ENCODE measurements at places on chromosomes 16 and 17.

DNA sequence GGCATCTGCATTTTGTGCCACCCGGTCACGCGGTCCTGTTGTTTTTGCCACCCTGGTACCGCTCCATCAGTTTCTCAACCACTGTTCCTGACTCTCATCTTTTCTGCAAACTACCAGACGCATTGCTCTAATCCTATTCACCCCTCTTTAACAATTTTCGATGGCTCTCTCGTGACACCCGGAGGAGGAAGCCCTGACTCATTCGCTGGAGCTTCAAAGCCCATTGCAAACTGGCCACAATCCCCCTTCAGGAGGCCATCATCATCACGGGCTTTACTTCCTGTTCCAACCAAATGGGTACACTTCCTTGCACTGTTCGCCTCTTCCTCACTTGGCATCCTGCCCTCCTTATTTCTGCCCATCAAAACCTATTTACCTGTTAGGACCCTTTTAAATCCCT is 155.3 kb downstream of the RGS9 start:
- no peak for DNase-seq

DNA sequence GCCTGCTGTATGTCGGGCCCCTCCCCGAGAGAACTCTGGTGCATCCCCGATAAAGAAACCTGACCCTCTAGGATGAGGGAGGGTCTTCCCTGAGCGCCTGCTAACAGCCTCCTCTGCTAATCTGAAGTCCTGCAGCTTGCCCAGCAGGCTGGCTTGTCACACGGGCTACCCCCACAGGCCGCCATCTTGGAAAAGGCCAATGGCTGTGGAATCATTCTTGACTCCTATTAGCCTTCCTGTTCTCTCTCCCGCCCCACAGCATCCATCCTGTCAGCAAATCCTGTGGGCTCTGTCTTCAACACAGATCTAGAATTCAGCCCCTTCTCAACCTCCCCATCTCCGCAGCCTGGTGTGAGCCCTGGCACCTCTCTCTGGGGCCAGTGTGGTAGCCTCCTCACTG is 12.0 kb downstream of the IL4R start:
- no peak for DNase-seq

GRCh38 chr17:65885541-65886312 is 306.2 kb downstream of the CEP112 start:
- no peak for DNase-seq

- DNase-seq = no peak
Measured at GRCh38 chr17:48037838-48038323, 284 bp upstream of the COPZ2 start.

DNA sequence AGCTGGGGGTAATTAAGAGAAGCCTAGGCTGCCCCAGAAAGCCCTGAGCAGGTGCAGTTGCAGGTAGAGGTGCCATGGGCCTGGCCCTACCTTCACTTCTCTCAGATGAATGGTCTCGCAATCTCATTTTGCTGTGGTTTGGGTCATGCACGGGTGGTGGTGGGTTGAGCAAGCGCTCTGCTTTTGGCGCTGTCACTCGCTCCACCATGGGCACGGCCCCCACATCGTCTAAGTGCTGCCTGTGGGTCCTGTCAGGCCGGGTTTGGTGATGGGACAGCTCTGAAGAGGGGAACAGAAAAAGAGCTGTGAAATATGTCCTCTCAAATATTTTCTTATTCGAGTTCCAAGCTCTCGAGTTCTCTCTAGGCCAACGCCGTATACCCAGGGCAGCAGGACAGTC is 39.9 kb downstream of the STH start:
- DNase-seq = no peak

DNA sequence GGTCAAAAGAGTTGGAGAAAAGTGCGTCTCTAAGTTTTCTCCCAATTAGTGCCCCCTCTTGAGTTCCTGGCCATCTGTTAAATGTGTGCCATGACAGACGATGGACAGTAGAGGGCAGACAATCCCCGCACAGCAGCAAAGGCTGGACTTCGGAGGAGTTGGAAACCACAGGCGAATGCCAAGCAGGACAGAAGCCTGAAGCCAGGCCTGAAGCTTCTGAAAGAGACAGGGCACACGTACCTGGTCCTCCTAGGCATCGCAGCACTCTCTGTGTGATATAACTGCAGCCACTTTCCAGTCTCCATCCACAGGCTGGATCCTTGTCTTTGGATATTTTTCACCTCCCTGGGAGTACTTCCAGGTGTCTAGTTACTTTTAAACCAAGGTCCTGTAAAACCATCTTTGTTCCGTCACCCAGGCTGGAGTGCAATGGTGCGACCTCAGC is 14.5 kb downstream of the C17orf100 start:
- DNase-seq = peak; percentile 51

GRCh38 chr17:76556765-76557367 is 17.0 kb downstream of the PRCD start:
- peak; percentile 44 for DNase-seq

- no peak for DNase-seq
Measured at GRCh38 chr16:20349615-20350014, 2.9 kb downstream of the UMOD start.

GRCh38 chr16:89361751-89362539 is 128.4 kb downstream of the ANKRD11 start:
- DNase-seq = peak; percentile 30

DNA sequence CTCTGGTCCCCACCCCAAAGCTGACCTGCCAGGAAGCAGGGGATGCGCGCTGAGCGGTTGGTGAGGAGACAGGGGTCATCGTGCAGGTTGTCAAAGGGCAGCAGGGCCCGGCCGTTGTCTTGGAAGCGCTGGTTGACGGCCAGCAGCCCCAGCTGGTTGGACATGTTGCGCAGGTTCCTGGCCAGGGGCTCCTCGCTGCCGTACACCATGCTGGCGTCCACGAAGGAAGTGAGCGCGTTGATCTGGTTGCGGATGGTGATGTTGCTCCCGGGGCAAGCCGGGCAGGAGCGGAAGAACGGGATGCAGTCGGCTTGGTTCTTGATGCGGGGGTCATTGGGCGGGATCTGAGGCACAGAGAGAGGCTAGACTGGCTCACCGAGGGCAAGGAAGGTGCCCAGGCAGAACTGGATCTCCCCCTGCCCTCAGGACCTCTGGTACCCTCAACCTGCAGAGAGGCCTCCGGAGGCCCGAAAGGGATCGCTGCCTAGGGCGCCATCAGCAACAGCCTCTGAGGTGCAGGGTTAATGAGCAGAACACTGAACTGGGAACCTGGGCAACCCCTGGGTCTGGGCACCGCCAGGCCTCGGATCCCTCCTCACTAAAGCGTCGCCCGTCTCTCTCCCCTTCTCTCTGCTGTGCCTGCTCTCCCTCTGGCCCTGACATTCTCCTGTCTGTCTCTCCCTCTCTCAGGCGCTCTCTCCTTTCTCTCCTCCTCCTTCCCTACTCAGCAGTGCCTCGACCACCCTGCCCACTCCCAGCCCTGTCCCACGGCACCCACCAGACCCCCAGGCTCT is 2.7 kb downstream of the MPO start:
- DNase-seq = no peak

GRCh38 chr16:27284865-27285675 is 16.5 kb upstream of the NSMCE1 start:
- DNase-seq = no peak

DNA sequence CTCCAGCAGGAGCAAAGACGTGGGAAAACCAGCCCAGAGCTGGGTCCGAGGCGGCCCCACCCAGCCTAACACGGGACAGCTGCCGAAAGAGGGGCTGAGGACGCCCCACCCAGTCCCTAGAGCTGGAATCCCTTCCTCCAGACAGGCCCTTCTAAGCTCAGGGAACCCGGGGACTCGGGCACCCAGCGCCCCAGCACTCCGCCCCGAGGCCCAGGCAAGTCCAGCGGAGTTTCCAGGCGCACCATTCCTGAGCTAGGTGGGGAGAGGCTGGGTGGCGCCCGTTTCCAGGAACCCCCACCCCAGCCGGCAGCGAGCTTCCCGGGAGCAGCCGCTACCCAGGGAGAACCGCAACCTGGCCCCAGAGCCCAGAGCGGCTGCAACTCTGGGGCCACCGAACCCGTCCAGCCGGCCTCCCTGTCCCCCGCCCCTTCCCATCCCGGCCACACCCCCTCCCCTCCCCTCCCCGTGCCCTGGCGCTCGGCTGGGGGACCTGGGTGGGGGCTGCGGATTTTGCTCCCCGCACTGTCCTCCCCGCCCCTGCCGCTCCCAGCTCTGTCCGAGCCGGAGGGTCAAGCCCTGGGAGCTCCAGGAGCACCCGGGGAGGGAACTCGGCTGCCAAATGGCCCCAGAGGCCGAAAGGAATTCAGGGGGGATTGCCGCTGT is 536 bp downstream of the TMC6 start:
- DNase-seq = no peak

DNA sequence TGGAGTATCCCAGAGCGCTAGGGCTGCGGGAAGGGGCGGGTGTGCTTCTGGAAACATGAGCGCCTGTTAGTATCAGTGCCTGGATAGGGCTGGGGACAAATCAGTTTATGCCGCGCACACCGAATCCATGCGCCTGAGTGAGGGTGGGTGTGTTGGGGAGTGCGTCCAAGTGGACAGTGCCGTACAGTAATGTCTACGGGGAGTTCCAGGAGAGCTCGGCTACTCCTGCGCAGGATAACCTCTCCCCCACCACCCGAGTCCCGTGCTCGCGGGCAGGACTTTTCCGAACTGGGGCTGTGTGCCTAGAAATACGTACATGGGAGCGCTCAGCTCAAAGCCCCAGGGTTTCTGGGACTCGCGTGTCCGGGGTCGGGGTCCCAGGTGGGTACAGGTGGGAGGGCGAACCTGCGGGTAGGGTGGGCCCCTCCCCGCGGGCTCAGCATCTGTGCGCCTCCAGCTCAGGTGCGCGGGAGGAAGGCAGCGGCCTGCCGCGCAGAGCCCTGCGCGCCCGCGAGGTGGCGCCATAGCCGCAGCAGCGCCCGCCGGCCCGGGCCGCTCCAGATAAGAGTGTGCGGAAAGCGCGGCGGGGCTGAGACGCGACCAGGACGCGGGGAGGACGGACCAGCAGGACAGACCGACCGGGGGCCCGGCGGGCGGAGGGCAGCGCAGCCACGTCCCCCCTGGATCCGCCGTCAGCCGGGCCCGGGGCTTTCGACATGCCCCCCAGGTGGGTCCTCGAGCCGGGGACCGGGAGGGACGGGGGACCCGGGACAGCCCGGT is at the start of gene HIC1:
TSS of gene HIC1 (plus strand) at position 592 of the 780 bp plus-strand sequence. CDS start 1,588 bp downstream, outside the sequence.
- peak; percentile 78 for DNase-seq

GRCh38 chr16:78686601-78687000 is 587.1 kb downstream of the WWOX start:
- DNase-seq = no peak

- no peak for DNase-seq
Measured at GRCh38 chr16:12358898-12359297, 382.4 kb downstream of the SNX29 start.

DNA sequence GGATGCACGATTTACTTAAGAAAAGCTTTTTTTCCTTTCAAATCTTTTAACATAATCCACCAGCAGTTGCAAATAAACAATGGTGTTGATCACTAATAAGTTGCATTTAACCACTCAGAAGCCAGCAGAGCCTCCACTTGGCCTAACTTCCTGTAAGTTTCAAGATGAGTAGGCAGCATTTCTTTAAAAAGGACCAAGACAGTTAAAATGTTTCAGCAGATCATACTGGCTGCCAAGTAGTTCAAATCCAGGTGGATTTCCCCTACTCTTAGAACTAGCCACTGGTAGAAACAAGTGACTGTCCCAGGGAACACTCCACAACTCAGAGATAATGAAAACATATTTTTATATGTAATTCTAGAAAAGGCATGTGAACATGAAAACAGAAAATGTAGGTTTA is 17.0 kb upstream of the RFFL start:
- DNase-seq = no peak

- DNase-seq = no peak
Measured at GRCh38 chr17:70365091-70365583, 195.8 kb downstream of the KCNJ2 start.

GRCh38 chr17:40075201-40075941 is 12.6 kb downstream of the THRA start:
- DNase-seq = peak; percentile 75

DNA sequence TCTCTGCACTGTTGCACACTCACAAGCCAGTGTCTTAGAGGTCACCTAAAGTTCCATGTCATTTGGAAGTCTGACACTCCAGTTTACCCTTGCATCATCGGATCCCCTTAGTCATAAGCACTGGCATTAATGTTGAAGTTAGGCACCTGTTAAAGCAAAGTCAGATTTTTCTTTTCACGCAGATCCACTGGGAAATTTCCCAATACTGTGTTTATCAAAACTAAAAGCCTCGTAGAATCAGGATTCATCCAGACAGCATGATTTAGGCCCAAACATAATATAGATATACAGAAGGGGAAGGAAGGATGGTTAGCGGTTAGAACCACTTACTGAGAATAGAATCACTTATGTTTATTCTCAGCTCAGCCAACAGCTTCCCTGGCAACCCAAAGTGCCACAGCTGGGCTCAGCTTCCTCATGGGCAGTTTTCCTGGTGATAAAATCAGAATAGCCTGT is 30.1 kb upstream of the HAPSTR1 start:
- no peak for DNase-seq

DNA sequence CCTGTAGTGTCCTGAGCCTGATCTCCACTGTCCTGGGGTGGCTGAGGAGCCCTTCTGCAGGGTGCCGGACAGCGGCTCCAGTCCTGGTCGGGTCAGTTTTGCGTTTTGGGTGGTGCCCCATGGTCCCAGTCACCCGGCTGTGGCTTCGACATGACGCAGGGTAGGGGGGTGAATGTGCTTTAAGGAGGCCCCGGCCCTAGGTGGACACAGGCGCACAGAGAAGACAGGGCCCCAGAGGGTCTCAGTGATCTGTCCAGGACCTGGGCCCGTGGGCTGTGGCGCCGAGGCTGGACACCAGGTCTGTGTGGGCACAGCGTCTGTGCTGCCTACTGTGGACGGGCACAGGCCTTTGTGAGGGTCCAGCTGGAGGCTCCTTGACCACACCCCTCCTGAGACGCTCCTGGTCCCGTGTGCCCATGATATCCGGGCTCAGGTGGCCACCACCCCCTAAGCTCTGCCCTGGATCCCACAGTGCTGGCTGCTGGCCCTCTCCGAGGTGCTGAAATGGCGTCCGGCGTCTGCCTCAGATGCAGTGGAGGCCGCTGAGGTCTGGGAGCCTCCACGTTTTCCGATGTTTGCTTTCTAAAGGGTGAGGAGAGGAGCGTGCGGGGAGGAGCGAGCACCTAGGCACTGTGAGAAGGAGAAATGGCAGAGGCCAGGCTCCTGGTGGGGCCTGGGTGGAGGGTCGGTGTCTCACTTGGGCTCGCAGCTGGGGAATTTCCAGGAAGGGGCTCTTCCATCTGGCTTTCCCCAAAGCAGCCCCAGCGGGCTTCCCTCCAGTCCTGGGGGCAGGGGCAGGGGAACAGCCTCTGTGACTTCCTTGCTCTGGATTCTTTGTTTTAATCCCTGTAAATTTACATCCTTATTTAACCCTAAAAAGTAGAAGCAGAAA is 56.1 kb upstream of the ACSF3 start:
- DNase-seq = peak; percentile 24

GRCh38 chr16:82108100-82108499 is 61.9 kb downstream of the MPHOSPH6 start:
- DNase-seq = no peak

GRCh38 chr17:59607817-59608403 is 11.8 kb upstream of the CLTC start:
- DNase-seq = peak; percentile 40

- no peak for DNase-seq
Measured at GRCh38 chr17:63295839-63296590, 150.1 kb downstream of the CYB561 start.
